ENCODE measurements at places on chromosomes 6 and 20.

- no peak for DNase-seq
Observed at GRCh38 chr20:49583669-49584417, 15.9 kb upstream of the PTGIS start.

DNA sequence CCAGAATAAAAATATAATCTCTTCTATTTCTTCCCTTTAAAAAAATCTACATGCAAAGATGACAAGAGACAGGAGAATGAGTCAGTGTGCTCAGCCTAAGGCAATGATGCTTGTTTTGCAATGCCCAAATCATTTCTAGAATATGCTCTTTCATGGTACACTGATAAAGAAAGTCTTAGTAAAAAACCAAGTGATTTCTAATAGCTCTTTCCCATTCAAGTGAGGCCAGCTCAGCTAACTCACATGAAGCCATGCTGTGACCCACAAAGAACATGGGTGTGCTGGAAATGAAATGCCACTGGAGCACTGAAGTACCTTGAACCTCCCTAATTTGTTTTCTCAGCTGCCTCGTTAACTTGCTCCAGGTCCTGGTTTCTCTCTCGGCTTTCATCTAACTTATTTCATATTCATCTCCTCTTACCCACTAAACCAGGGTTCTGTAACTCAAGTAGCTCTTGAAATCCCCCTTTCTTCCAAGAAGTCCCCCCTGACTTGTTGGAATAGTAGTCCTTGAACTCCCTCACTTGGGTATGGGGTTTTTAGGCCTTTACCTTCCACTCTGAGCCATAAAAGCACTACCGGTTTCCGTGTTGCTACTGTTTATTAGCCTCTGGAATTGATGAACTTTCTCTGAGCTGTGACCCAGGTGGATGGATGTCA, 92.7 kb downstream of the IRF4 start:
- no peak for DNase-seq

DNA sequence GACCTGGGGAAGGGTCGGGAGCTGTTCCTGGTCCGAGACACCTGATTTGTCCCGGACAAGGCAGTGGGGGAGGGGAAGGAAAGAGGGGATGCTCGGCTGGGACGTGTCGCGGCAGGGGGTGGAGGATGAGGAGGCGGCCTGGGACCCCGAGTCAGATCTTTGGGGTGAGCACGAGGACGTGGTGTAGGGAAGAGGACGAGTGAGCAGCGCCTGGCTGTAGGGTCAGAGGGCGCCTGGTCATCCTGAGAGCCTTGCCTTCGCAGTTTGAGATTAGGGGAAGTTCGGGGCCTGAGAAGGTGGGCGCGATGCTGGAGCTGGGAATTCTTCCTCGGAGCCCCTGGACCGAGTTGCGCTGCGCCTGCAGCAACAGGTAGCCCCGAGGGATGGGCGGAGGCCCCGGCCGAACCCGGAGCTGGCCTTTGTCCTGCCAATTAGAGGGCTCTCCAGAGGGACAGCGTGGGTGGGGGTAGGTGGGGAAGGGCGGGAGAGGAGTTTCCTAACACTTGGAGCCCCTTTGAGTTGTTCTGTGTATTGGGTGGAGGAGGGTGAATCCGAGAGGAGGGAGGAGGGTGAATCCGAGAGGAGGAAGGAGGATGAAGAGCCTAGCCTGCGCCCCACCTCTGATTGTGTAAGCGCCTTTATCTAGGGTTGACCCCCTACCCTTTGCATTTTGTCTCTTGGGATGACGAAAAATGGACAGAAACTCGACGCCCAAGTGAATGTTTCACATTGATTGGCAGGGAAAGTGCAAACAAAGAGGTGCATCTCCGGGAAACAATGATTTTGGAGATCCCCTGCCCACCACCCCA, 72.0 kb downstream of the SOX4 start:
- no peak for DNase-seq

DNA sequence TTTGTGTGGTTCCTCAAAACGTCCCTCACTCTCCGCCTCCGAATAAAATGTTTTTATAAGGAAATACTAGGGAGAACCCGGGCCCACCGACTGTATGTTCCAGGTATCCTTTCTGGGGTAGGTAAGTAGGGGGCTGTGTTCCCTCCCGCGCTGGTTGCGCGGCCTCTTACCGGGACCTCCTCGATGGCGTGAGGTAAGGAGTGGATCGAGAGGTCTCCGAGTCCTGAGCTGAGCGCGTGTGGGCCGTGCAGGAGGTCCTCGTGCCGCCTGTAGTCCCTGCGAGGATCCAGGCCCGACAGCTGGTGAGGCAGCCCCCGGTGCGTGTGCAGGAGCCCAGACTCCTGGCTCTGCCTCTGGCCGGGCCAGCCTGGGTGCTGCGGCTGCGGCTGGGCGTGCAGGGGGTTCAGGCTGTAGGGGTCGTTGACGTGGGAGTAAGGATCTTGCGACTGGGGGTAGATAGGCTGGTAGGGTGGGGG, 5.1 kb downstream of the TFAP2A start:
- DNase-seq, result no peak

DNA sequence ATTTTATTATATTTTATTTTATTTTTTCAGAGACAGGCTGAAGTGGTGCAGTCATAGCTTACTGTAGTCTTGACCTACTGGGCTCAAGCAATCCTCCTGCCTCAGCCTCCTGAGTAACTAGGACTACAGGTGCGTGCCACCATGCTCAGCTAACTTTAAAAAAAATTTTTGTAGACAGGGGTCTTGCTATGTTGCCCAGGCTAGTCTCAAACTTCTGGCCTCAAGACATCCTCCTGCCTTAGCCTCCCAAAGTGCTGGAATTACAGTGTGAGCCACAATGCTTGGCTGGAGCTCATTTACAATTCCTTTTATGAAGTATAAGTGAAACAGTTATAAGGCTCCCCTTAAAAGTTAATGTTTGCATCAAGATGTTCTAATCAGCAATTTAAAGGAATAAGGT, 14.5 kb downstream of the FUCA2 start:
- no peak for DNase-seq

DNA sequence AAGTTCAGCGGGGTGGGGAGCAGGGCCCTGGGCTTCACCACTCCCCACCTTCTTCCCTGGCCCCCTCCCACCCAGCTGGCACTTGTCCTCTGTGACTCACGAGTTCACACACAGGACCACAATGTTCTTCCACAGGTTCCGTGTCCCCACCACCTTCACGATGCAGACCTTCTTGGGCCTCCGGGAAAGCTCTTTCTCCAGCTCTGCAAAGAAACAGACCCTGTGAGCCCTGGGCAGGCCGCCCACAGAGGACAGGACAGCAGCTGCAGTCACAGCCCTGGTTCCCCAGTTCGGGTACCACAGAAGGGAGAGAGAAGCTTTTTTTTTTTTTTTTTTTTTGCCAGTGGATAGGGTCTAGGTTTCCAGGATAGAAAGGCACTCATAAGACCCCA, 30.9 kb downstream of the PSMG4 start:
- no peak for DNase-seq

DNA sequence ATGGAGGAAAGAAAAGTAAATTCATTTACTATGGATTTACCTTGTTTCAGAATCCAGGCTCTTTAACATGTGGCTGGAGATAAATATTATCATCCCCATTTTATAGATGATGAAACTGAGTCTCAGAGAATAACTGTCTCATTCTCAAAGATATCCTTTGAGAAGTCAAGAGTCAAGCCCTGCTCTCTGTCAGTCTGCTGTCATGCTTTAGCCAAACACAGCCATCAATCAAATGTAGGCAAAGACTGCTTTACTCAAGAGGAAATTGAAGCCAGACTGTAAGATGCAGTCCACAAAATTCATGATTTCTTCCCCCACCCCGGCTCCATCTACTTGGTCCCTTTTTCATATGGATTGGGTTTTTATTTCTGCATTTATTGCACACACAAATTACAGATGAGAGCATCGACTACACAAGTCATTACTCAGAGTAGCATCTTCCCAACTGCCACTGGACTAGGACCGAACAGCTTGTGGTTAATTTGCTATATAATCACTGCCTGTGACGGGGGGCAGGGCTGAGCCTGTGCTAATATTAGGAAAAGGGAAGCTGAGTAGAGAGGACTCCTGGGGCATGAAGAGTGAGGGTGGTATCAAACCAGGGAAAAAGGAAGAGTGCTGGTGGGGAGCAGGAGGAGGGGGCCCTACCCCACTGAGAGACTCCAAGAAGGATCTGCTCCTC, 102.7 kb upstream of the TOP1 start:
- no peak for DNase-seq

DNA sequence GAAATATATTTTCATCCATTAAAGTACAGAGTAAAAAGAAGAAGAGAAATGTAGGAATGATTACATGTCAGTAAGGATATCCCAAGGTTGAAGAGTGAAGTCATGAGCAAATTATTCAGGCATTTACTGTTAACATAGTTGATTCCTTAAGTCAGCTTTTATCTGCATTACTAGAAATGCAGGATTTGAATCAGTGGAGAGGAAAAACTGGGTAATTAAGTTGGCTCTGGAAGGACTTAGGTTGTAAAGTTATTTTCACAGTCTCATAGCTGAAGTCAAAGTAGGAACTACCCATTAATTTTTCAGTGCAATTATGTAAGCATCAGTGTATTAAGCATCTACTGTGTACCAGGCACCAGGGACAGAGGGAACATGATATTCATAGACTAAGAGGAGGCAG, 7.8 kb downstream of the NAA20 start:
- DNase-seq, result no peak

GRCh38 chr6:33620158-33620855, 815 bp upstream of the ITPR3 start:
- no peak for DNase-seq

GRCh38 chr20:53582574-53583351, 10.9 kb downstream of the ZNF217 start:
- no peak for DNase-seq
